ENCODE measurements at places on chromosomes 6 and 20.
A peak's percentile ranks its signal among the peaks of the same experiment; 100 is the strongest.

DNA sequence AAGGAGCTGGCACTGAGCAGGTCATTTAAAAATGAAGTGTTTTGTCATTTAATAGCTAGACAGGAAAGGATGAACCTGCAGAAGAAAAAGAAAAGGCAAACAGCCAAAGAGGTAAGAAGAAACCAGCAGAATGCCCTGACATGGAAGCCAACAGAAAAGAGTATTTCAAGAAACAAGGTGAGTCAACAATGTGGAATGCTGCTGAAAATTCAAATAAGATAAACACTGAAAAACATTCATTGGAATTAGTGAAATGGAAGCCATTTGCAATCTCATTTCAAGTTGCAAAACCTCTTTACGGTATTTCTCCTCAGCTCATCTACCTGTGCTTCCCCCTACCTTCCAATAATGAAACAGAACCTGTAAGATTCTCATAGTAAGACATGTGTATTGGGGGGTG is 59.6 kb downstream of the RWDD2A start:
- peak; percentile 51 for DNase-seq

GRCh38 chr20:53760025-53760441 is 166.4 kb upstream of the ZNF217 start:
- DNase-seq: no peak

DNA sequence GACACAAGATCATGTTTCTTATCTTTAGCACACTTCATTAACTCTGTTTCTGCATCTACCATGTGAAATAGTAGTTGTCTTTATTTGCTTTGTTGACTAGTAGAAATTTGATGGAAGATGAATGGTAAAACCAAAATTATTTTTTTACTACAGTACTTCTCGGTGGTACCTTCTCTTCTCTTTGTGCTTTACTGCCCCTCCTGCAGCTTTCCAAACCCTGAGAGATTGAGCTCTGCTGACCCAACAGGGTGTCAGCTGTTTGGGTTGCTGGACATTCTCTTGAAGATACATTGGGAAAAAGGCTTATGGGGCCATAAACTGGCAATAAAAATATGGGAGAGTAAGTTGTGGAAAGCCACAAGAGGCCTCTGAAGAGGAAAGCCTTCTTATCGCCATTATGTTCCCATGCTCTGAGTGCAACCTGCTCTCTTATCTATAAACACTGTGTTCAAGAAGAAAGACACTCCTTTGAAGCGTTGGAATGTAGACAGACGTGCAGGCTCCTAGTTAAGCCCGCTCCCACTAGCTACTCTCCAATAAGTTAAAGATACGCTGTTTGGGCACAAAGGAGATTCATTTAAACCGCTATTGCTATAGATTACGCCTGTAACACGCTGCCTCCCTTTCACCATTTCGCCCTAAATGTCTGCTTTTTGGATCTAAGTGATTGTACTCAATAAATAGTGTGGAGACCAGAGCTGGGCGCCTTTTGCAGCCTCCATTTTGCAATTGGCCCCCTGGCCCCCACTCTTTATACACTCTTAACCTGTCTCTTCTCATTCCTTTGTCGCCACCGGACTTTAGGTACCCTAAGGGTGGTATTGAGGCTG is 60.1 kb upstream of the PRSS16 start:
- no peak for DNase-seq

- DNase-seq: peak; percentile 76
Observed at GRCh38 chr6:112249489-112249888, 4.9 kb downstream of the LAMA4 start.

DNA sequence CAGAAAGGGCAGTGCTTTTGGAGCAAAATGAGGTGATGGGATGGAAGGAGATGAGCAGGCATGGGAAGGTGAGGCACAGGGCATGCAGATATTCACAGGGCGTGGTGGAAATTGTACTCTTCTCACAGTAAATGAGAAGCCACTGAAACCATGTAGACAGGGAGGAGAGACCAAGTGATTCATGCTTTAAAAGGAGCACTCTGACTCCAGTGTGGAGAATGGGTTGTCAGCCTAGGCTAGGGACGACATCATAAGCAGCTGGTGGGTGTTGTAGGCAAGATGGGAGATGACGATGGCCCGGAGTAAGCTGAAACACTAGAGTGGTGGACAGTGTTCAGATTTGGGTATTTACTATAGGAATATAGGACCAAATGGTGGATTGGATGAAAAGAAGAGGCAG is 18.4 kb downstream of the PDE7B start:
- no peak for DNase-seq

DNA sequence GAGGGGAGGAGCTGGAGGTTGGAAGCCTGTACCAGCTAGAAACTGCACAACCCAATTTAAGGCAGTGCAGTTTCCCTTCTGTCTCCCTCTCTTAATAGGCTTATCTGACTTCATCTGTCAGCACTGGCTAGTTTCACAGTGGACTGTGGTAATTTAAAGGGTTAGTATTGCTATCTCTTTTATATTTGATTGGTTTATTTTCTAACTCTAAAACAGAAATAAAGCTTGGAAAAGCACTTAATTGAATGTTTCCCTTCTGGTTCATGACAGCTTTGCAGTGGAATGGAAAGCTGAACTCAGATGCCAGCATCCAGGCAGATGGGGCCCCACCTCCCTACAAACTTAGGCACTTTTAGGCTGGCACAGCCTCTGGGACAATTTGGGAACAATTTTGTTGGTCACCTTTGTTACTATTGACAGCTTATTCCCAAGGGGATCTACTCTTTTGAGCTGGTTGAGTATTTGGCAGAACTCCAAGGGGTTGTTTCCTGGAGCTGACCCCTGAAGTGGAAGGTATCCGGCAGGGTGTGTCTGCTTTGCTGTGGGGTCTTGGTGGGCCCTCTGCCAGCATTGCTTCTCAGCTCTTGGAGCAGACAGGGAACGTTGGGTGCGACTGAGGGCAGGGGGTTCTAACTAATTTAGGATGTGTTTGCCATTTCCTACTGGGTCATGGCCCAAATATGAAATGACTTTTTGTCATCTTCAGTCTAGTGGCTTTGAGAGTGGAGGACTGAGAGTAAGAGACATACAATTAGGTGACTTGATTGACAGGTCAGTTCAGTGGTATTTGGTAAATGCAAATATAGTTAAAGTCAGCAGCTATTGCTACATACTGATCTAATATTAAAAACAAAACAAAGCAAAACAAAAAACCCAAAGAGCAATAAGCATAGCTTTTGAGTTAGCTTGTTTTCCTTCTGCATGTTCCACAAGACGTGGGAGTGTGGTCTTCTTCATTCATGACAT is 9.3 kb downstream of the SH3BGRL2 start:
- DNase-seq: peak; percentile 47

DNA sequence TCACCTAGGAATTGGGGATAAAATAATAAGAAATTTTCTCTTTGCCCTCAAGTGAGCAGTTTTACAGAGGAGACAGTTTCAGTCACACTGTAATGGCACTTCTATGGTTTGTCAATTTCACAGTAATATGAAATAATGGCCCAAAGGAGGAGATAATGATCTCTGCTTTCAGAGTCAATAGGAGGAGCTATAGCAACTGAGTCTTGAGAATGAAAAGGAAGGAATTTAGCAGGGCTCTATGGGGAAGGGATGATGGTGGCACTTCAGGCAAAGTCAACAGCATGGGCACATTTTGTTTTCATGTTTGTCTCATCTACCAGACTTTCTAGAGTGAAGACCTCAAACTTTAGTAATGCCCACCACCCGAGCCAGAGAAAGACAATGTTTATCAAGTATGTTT is 138.3 kb upstream of the HMGN3 start:
- DNase-seq: no peak

DNA sequence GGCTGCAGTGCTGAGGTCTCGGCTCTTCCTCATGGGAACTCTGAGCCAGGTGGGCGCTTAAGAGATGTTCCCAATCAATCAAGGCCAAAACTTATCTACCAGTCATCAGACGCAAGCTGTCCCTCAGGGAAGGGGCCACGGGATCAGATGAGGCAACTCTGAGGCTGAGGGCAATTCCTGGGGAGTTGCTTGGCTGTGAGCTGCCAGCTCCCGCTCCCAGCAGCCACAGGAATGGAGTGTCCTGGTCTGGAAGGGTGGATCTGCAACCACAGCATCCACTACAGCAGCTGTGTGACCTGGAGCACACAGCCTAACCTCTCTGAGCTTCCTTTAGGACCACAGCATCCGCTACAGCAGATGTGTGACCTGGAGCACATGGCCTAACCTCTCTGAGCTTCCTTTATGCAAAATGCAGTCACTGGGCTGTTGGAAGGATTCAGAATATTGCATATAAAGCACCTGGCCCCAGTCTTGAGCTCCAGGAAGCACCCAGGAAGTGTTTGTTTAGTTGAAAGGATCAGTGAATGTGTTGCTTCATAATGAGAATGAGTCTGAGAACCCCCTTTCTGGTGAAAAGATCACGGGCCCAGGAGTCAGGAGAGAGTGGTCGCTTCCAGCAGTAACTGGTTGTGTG is 60.9 kb downstream of the TFAP2C start:
- no peak for DNase-seq

DNA sequence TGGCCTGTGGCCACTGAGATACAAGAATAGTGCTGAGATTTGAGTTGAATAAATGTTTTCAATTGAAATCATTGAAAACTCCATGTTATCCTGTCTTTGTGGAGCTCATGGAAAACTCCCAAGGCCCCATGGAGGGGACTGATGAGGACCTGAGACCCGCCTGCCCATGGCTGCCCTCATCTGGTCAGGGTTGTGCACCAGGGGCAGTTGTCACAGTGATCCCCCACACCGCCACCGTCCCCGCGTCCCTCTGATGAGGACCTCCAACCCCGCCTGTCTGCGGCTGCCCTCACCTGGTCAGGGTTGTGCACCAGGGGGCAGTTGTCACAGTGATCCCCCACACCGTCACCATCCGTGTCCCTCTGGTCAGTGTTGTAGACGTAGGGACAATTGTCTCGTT is 27.8 kb downstream of the THBS2 start:
- DNase-seq: no peak

DNA sequence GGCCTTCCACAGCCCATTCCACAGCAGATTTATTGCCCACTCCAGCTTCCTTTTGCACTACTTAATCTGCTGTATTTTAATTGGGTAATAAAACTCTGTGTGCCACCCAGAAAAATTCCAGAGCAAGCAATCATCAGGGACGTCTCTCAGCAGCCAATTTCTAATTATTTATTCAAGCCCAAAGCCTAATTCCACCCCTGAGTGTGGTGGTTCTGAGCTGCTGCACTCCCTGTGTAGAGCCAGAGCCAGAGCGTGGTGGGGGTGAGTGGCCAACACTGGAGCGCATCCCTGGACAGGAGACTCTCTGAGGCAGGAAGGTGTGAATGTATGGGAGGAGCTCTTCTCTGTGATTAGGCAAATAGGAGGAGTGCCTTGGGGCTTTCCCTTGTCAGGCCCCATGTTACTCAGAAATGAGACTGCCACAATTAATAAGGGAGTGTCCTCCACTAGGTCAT is 66.1 kb downstream of the CD24 start:
- DNase-seq: no peak

DNA sequence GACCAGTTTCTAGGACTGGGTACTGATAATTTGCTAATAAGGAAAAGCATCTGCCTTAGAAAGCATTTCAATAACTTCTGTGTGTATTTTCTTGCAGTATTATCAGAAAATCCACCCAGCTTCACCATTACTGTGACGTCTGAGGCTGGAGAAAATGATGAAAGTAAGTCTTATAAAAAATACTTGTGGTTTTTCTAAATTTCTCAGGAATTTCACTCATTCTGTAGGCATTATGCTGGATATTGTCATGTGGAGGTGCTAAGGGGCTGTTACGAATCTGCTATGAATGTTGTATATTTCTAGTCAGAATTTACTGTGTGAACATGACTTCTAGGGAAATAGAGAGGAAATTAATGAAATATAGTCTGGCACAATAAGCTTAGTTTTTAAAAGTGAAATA is 8.9 kb downstream of the RWDD1 start:
- no peak for DNase-seq

GRCh38 chr6:139290787-139291311 is 949 bp downstream of the TXLNB start:
- DNase-seq: peak; percentile 95

DNA sequence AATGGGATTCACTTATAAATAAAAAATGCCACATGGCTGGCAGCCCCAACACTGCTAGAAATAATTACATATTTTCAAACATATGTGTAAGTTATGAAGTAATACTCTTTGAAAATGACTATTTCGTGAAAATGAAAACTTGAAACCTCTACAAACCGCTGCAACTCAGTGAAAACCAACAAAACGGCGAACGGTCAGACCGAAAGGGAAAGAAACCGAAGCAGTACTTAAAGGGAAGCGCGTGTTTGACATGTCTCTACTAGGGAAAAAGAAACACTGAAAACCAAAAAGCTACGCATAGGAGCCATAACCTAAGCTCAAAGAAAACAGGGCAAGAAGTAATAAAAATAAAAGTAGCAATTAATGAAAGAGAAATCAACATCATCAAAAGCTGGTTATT is 121.0 kb upstream of the GGTLC1 start:
- DNase-seq: no peak

DNA sequence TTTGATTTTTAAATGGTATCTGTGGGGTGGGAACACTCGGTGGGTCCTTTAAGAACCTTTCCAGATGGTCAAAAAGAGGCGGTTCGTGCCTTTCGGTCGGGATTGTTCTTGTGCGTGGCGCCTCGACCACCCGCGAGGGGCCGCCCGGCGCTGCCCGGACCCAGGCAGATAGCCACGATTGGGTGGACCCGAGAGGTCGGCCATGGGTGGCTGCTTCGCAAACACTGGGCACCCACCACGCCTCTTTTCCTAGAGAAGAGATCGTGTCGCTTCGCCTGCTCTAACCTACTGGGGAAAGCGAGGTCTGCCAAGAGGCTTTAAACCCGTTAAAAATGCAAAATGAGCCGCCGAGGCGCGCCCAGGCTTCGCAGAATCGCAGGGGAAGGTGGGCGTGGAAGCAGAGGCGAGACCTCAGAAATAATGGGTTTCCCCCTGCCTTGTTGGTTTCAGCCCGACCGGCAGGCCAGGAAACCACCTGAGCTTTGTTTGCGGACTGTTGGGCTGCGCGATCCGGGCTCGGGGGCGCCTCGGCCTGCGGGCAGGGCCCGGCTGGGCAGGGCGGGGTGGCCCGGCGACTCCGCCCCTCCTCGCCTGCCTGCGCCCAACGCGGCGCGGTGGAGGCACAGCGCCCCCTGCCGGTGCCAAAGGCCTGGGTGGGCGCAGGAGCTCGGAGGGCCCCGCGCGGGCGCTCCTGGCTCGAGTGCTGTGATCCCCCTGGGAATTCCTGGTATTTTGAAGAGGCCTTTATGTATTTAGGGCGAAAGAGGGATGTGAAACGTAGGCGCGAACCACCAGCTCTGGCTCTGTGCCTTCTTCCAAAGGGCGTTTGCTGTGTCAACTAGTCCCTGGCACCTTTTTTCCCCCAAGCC is 1.6 kb downstream of the MARCKS start:
- peak; percentile 94 for DNase-seq

GRCh38 chr20:20741087-20742045 is 28.9 kb upstream of the RALGAPA2 start:
- DNase-seq: no peak

DNA sequence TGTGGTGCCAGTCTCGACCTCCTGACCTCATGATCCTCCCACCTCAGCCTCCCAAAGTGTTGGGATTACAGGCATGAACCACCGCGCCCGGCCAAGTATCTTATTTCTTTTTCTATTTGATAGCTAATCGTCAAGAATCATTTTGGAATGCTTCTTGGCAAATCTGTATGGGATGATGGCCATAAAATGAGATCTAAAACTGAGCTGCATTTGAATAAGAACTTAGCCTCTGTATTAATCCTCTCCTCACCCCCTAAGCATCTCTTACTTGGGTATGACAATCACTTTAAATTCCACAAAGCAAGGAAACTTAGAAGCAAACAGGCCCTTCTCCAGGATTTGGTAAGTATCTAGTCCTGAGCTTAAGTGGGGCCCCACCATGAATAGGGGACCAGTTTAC is 108.9 kb upstream of the BTBD3 start:
- DNase-seq: no peak

GRCh38 chr20:63742381-63743024 is 2.9 kb downstream of the SLC2A4RG start:
- DNase-seq: no peak

GRCh38 chr6:139439349-139439748 is 64.9 kb upstream of the CITED2 start:
- peak; percentile 7 for DNase-seq
